ENCODE measurements at places on chromosomes 5 and 9.
A peak's percentile ranks its signal among the peaks of the same experiment; 100 is the strongest.

DNA sequence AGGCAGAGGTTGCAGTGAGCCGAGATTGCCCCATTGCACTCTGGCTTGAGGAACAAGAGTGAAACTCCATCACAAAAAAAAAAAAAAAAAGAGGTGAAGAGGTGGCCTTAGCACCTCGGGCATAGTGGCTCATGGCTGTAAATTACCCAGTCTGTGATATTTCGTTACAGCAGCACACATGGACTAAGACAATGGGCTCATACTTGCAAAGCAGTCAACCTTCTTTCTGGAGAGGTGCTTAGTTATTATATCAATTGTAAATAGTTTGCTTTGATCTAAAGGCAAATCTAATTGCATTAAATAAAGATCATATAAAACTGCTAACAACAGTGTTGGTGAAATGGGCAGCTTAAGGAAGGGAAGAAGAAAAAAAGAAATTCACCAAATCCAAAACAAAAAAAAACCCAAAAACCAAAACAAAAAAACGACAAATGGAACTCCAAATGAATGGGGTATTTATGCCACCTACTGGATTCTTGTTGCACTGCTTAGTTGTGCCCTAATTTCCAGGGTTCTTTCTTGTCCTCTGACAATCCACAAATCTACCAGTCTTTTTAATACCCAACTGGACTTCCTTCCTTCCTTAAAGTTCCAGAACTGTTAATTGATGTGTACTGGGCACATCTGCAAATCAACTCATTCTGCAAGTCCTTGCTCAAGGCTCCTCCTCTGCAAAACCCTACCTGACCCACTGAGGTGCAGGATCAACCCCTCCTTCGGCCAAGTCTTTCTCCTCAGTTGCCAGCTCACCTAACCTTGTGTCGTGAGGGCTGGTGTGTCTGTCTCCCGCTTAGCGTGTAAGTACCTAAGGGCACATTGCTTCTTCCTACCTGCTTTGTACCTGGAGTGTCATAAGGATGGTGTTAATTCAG is 35.0 kb upstream of the DMRT1 start:
- no peak for DNase-seq

DNA sequence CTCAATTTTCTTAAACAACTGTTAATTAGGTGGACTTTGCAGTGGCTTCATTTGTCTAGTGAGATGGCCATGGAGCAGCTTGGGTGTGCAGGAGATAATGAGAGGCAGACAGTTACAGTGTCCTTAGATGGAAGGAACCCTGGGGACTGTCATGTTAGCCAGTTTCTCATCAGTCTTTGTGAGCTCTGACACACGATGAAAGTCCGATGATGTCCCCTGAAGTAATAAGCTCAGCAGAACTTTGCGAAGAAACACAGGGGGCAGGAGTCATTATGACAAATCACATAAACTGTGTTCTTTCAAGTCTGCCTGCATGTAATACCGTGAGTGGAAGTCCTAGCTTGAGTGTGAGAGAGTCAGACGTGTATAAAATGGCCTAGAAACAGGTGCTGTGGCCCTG is 201.8 kb downstream of the DRD1 start:
- DNase-seq = no peak

DNA sequence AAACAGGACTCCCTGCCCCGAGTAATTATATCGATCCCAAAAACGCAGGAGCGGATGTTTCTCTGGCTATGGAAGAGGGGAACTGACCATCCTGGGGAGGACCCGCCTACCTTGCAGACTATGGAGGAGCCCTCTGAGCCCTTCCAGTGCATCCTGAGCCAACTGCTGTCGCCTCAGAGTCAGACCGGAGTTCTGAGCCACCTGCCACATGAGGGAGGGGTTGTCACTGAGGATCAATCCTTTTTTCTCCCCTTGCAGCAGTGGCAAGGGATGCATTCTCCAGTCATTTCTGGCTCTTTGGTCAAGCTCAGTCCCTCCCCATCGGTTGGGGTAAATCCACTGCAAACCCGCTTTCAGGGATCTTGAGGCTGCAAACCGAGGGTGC is 709 bp downstream of the FANCG start:
- DNase-seq = no peak

DNA sequence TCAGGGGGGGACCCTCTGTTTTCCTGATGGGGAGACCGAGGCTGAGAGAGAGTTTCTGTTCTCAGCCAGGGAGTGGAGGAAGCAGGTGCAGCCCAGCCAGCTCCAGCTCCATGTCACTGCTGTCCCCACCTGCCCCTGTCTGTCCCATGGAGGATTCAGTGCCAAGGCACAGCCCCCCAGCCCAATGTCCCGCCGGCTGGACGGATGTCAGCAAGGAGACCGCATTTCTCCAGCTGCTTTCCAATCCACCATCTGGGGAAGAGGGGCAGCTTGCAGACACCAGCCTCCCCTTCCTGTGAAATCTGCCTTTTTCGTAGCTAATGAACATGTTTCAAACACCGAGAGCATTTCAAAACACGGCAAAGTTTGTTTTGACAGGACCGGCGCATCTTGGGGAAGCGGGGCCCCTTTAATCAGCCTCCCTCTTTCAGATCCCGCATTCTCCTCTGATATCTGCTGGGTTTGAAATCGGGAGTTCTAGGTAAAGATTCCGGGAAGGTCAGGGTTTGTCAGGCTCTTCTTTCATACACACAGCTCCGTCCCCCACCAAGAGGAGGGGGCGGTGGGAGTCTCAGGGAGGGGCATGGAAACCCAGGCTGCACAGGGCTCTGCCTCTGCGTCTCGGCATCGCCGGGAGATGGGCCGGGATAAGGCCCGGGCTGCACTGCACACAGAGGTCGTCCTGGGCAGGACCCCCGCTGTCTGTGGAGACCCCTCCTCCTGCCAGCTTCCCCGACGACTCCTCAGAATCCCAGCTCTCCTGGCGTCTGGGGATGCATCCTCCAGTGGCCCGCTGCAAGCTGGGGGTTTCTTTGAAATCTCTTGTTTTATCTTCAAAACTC is 74.8 kb downstream of the NEK6 start:
- no peak for DNase-seq

- no peak for DNase-seq
These were observed 53.4 kb downstream of the MAN2A1 start for GRCh38 chr5:109743041-109743531.

- no peak for DNase-seq
These were observed 163.4 kb upstream of the CD180 start for GRCh38 chr5:67360047-67360446.

DNA sequence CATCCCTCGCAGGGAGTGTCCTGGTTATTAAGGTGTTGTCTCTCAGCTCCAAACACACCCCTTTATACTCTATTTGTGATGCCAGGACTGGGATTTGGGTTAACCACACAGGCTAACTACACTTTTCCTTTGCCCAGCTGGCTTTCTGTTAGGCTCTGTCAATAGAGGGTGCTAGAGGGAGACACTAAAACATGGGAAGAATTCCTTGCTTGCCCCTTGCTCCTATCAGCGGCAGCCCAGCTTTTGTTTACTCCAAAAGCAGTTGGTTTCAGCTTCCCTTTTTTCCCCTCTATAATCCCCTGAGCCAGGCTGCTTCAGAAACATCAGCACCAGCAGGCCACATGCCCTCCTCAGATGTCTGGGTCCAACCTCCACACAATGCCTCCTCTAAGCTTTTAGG is 297.1 kb downstream of the KCTD16 start:
- DNase-seq = peak; percentile 39

DNA sequence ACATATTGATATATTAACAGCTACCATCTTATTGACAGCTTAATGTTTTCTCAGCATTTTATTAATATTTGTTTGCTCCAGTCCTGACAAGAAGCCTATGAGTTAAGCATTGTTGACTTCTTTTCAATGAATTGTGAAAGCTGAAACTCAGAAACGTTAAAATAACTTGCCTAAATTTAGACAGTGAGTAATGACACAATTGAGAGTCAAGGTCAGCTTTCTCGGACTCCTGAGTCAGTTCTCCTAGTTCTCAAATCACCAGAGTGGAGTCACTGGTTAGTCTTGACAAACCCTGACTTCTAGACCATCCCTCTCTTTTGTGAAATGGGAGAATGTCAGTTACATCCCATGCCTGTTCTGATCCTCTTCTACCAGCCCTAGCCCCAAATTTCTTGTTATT is 222.7 kb upstream of the ACO1 start:
- no peak for DNase-seq

- DNase-seq = no peak
These were observed 4.2 kb downstream of the MYORG start for GRCh38 chr9:34372467-34373011.

GRCh38 chr5:51148437-51148836 is 234.8 kb upstream of the ISL1 start:
- no peak for DNase-seq

GRCh38 chr5:62306896-62307689 is 1.1 kb downstream of the KIF2A start:
- DNase-seq = no peak

GRCh38 chr5:57298985-57299491 is 125.2 kb downstream of the GPBP1 start:
- peak; percentile 40 for DNase-seq

DNA sequence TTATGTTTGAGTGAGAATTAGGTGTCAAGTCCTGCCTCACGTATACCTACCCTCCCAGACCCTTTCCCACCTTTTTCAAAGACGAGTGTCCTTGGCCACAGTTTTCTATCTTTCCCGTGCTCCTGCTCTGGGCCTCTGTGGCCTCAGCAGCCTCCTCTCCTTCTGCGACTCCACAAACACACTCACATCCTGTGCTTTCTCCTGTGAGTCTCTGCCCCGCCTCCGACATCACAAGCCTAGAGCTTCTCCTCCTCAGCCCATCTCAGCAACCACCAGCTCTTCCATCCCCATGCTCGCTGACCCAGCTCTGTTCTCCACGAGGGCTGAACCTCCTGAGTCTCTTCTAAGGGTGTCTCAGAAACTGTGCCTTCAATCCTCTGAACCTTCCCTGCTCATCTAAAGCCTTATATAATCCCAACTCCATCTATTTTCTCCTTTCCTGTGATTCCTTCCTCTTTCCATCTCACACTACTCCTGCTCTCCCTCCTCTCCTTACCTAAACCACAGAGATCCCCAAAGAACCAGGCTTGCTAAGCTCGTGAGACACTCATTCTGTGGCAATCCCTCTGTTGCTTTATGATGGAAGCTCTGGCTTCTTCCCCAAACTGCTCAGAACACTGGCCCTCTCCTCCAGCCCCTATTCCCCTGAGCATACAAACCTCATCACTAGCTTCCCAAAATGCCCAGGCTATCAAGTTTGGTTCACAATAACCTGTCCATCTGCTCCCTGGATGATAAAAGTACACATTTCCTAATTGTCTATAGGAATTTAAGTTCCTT is 55.2 kb downstream of the RASEF start:
- no peak for DNase-seq

- no peak for DNase-seq
These were observed 35.8 kb upstream of the PIP5K1B start for GRCh38 chr9:68669218-68669617.

DNA sequence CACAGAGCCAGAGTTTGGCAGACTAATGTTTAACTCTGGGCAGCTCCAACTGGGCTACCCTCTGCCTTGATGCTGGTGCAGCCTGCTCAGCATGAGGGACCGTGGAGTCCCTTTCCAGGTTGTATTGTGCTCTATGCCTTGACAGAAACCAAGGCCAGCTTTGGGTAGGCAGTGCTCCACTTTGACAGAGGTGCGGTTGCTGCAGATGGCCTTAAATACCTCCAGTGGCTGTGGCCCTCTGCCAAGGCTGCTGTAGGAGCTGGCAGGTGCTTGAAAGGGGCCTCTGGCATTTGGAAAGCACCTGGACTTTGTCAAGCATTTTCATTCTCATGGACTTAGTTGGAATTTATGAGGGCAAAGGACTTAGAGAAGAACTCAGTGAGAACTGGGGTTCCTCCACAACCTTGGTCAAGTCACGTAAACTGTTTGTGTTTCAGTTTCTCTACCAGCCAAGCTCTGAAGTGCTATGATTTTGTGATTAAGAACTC is 249.7 kb upstream of the ZNF462 start:
- no peak for DNase-seq

GRCh38 chr9:136881691-136882108 is 4.6 kb upstream of the TRAF2 start:
- peak; percentile 32 for DNase-seq

- no peak for DNase-seq
These were observed 106.6 kb downstream of the ADAMTS16 start for GRCh38 chr5:5246736-5247135.

DNA sequence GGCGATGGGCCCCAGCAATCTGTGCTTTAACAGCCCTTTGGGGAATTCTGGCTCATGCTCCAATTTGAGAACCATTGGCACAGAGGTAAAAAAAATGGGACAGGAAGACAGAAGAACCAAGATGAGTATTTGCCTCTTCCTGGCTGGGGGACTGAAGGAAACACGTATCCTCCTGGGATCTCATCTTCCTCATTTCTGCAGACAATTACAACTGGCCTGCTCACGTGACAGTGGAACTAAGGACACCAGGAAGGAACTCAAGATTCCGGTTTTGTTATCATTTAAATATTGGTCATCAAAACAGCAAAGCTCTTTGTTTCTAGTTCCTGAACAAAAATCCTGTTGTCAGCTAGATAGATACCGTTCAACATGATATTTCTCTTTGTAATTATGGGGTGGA is 216.0 kb upstream of the DAP start:
- DNase-seq = no peak

- no peak for DNase-seq
These were observed 82.5 kb downstream of the ESM1 start for GRCh38 chr5:54902791-54903473.
